ENCODE measurements at places on chromosomes 5 and 9. TPM values are rescaled to one million over a fixed set of nuclear protein-coding genes. Genes with fewer than 3 reads are reported as not detected.

FABP6 gene
- not detected for total RNA-seq

GABRA1 gene
- not detected for total RNA-seq

PDLIM4 gene
- total RNA-seq = 217 TPM

TMEFF1 gene
- 0.33 TPM for total RNA-seq

GPR150 gene
- 0.50 TPM for total RNA-seq

UNC5A gene
- total RNA-seq = not detected

FAM221B gene
- not detected for total RNA-seq

CCNH gene
- total RNA-seq = 76.2 TPM

BHMT gene
- total RNA-seq = not detected

NEURL1B gene
- total RNA-seq = 0.50 TPM

CCDC183 gene
- total RNA-seq = not detected

KCNV2 gene
- not detected for total RNA-seq

SPATA9 gene
- total RNA-seq = not detected

OCLN gene
- total RNA-seq = 38.5 TPM

SPINK7 gene
- total RNA-seq = not detected

SPAAR gene
- total RNA-seq = 0.33 TPM

FOXD4L5 gene
- total RNA-seq = 0.52 TPM

DMRT3 gene
- not detected for total RNA-seq

IFNA21 gene
- not detected for total RNA-seq

WNT8A gene
- not detected for total RNA-seq

RNF20 gene
- total RNA-seq = 24.8 TPM

C5orf52 gene
- total RNA-seq = not detected

ANKRD55 gene
- not detected for total RNA-seq

KLHL3 gene
- 3.3 TPM for total RNA-seq

ZDHHC11B gene
- not detected for total RNA-seq

SLC2A6 gene
- 9.1 TPM for total RNA-seq

MAML1 gene
- total RNA-seq = 10.5 TPM

TLX3 gene
- total RNA-seq = not detected

LCN9 gene
- total RNA-seq = not detected

CTNND2 gene
- not detected for total RNA-seq

SLC1A3 gene
- total RNA-seq = 8.3 TPM

PTGES gene
- total RNA-seq = 6.2 TPM

DIMT1 gene
- 27.7 TPM for total RNA-seq

GPR151 gene
- not detected for total RNA-seq

RORB gene
- total RNA-seq = 0.19 TPM

MEGF10 gene
- total RNA-seq = not detected

LHX6 gene
- 7.9 TPM for total RNA-seq

SYNPO gene
- 3.8 TPM for total RNA-seq

KIF24 gene
- 1.4 TPM for total RNA-seq

CDH6 gene
- not detected for total RNA-seq

FOXD4L6 gene
- total RNA-seq = 1.0 TPM

All from mammary epithelial cell (primary cell).